ENCODE measurements at places on chromosomes 12 and 14. TPM values are rescaled to one million over a fixed set of nuclear protein-coding genes. Genes with fewer than 3 reads are reported as not detected.

- DNase-seq: no peak
Observed at GRCh38 chr12:111699-112493, 45.3 kb downstream of the IQSEC3 start.

DNA sequence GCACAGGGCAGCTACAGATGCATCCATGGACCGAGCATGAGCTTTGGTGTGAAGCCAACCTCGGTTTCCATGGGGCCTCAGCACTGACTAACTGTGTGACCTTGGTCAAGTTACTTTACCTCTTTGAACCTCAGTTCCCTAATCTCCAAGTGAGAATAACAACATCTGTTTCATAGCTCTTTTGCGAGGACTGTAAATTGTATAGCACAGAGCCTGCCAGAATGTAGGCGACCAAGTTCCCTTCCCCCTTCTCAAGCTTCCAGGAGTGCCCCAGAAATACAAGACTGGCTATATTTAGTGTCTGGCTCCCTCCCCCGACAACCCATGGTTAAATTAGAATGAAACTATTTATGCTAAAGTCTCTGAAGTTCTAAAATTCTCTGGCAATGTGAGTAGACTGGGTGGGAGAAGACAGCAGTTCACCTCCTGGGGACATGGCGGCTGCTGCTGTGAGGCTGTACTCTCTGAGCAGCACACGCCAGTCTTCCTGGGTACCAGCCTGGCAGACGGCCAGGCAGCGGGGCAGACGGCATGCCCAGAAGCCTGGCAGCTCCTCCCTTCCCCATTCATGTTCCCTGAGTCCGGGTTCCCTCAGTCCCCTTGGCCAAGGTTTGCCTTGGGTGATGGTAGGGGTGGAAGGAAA is 22.0 kb upstream of the TMED10 start:
- no peak for DNase-seq

GRCh38 chr14:70148911-70149595 is 39.7 kb downstream of the SLC8A3 start:
- DNase-seq: no peak

Gene GON7
- 23.5 TPM for total RNA-seq

GRCh38 chr12:130846369-130846768 is 7.3 kb upstream of the STX2 start:
- no peak for DNase-seq

- no peak for DNase-seq
Observed at GRCh38 chr14:54920052-54920451, 17.4 kb upstream of the GCH1 start.

DNA sequence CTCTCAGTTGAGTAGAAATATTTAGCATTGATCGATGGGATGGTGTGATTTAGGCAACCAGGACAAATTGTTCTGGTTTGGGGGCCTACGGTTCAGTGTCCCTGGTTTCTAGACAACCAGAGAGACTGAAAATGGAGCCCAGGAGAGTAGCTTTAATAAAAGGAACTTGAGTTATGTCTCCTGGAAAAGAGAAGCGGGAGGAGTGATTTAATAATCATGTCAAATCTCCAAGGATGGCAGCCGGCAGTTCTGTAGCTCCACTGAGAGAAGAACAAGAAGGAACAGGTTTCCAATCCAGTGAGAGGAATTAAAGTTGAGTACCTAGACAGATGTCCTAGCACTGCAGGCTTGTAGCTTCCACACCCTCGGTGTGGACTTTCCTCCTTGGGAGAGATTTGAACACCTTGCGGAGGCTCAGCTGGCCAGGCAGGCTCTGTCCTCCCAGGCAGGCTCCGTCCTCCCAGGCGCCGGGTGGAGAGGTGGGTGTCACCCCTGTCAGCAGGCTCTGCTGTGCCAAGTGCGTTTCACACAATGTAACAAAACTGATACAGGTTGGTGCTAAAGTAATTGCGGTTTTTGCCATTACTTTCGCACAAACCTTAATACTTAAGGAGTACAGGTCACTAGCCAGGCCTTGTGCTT is 45.9 kb downstream of the SLC6A12 start:
- DNase-seq: no peak

DNA sequence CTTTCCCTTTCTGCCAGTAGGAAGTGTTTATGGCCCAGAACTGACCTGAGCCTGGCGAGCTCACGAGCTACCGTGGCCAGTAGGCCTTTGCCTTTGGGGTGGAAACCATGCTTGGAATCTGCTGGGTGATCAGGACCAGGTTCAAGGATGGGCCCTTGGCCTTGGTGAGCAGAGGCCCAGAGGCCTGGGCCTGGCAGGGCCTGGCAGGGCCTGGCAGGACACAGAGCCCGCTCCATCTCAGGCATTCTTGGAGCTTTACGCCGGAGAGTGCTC is 184.8 kb upstream of the RTL1 start:
- no peak for DNase-seq

DNA sequence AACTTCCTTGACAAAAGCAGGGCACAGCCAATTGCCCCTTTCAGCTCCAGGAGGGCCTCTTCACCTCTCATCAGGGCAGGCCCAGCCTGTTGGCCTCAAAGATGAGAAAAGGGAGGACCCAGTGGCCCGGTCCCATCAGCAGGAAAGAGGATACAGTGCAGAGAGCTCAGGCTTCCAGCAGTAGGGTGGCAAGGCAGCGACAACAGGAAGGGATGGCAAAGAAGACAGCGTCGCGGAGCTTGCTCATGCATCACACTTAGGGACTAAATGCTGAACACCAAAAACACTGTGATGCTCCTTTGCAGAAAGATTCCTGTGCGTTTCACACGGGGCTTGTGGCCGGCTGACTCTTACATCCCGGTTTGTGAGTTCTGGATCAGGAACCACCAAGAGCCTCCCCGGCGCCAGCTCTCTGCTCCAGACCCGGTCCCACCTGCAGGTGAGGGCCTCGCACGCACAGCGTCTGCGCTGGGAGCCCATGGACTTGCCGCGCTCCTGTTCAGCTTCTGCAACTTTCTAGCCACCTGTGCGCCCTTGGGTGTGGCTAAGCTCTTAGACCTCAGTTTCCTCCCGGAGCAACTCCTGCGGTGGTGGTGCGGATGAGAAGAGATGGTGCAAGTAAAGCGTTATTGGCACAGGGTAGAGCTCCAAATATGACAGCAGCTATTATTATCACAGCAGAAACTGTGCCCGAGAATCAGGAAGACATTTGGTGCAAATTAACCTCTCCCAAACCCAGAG is 15.3 kb upstream of the BCL7A start:
- DNase-seq: no peak

Measured in M059J (cell line).